ENCODE measurements at places on chromosomes 5 and 9.

- DNase-seq = no peak
Measured at GRCh38 chr5:52859628-52860027, 71.9 kb downstream of the ITGA1 start.

GRCh38 chr9:70389188-70389587 is 25.3 kb downstream of the KLF9 start:
- DNase-seq = no peak

GRCh38 chr5:63768221-63768620 is 194.0 kb downstream of the HTR1A start:
- no peak for DNase-seq

GRCh38 chr5:30357371-30357770 is 836.1 kb upstream of the CDH6 start:
- DNase-seq = no peak

- DNase-seq = no peak
Measured at GRCh38 chr5:42230839-42231238, 192.4 kb upstream of the GHR start.

DNA sequence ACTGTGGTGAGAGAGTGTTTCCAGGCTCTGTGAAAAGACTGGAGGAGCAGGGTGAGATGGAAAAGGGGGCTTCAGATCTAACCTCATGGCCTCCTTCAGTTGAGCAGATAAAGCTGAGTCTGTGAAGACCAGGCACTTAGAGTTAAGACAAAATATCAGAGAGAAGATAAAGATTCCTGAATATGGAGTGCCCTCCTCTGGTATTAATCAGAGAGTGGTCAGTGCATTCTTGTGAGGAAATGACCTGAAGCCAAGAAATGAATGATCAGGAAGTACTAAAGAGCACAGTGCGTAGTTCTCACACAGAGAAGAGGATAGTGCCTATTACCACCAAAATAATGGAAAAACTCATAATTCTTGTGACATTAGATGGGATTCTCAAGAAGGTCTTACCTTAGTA is 1417.0 kb upstream of the ACO1 start:
- DNase-seq = no peak

DNA sequence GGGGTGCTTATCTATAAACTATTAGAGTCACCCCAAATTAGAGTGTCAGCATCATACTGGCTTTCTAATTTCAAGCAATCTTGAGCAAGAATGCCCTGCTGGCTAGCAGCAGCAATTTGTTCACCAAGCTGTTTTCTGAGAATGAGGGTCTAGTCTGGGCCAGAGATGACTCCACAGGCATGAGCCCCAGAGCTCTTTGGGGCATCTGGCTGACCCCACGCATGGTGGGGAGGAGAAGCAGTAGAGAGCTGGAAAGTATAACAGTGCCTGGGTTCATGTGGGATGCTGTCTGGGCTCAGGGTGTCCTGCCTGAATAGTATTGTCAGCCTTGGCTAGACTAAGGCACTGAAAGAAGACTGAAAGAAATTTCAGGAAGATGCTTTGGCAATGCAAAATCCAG is 64.9 kb downstream of the C6 start:
- DNase-seq = no peak

GRCh38 chr5:42927730-42928129 is 112.4 kb downstream of the ANXA2R start:
- no peak for DNase-seq

- no peak for DNase-seq
Measured at GRCh38 chr5:57137401-57137800, 36.5 kb upstream of the GPBP1 start.

GRCh38 chr5:88322785-88323184 is 54.1 kb upstream of the TMEM161B start:
- DNase-seq = no peak

DNA sequence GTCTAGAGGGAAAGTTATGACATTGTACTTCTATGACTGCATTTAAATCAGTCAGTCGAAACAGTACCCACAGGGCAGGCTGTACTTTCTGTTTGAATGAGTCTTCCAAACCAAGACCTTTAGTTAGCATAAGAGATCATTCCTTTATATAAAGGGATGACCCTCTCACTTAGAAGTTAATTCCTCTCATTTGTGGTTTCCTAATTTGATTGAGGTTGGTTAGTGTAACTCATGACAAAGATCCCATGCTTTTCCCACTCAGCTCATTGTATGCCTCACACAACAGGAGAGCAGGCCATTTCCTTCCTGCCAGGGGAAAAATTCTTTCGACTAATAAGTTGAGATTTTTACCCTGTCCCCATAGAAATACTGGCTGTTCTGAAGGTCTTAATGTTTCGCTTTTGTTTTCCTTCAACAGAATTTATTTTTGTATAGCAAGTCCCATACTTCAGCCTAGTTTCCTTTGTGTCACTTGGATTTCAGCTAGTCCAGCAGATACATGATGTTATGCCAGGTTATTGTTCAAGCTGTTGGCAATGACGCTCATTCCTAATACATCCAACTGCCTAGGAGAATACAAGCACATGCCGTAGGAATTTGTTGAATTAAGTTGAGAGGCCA is 500.7 kb downstream of the SPATA31D1 start:
- DNase-seq = no peak

GRCh38 chr5:141839015-141839513 is 39.1 kb downstream of the PCDH1 start:
- DNase-seq = no peak

DNA sequence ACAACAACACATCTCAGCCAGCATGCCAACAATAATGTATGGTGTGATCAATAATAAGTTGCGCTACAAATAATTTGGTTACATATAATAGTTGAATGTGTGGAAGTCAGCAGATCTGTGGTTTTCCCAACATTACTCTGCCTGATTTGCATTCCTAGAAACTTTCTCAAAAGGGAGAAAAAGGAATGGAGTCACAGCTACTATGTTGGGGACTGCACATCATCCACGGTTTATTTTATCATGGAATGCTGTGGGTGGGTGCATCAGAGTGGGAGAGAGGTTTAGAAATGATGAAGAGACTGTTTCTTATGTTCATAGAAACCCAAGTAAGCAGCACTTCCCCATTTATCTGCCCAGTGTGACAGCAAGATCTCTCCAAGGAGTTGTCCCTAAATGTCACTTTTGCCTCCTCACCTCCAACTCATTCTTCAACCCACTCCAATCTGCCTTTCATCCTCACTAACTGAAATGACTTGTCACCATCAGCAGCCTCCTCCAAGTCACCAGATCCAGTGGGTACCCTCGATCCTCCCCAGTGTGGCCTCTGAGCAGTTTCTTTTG is 2.8 kb upstream of the SPOCK1 start:
- no peak for DNase-seq

GRCh38 chr9:3497401-3497800 is 28.4 kb downstream of the RFX3 start:
- no peak for DNase-seq

DNA sequence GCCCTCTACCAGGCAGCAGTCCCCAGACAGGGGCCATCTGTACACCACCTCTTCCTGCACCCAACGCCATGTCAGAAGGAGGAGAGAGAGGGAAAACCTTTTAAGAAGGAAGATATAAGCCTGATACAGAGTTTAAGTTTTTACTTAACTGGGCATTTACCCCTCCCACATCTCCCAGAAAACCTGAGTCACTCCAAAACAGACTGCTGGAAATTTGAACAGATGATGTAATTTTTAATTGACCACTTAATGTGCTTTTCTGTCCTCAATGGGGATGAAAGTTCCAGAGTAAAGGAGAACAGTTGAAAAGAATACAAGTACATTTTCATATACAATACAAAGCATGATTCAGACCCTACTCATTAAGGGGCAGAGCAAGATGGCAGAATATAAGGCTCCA is 63.9 kb downstream of the TTC39B start:
- no peak for DNase-seq

GRCh38 chr9:109419531-109419930 is 78.6 kb downstream of the PTPN3 start:
- DNase-seq = no peak

- no peak for DNase-seq
Measured at GRCh38 chr5:158423623-158424200, 564.8 kb upstream of the CLINT1 start.

DNA sequence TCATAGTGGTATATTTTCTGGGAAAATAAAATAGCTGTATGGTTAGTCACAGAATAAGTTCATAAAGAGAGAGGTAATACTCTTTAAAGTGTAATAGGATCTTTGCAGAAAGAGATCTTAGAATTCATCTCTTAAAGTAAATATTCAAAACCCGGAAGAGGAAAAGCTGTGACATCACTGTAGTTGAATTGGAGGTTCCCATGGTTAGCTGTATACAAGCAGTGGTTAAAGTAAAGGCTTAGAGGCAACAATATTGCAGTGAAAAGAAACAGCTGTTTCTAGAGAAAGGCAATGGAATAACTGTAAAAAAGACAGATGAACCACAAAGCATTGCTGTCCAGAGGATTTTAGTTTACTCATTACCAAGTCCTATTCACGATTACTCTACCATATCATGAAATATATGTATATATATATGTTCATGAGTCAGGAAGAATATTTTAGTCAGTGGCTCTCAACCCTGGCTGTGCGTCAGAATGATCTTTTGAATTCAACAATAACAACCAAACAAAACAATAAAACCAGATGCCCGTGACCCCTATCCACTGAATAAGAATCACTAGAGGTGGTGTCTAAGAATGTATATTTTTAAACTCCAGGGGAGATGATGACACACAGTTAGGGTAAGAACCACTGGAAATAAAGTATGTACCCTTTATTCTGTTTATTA is 4.7 kb downstream of the ERCC6L2 start:
- DNase-seq = no peak

- DNase-seq = no peak
Measured at GRCh38 chr5:98330871-98331270, 442.6 kb upstream of the RGMB start.

GRCh38 chr9:97594381-97594921 is 38.7 kb downstream of the TSTD2 start:
- no peak for DNase-seq

- no peak for DNase-seq
Measured at GRCh38 chr5:73351593-73351992, 97.0 kb downstream of the FOXD1 start.

GRCh38 chr9:89598926-89599325 is 5.9 kb upstream of the GADD45G start:
- no peak for DNase-seq

- DNase-seq = no peak
Measured at GRCh38 chr5:79454043-79454442, 59.9 kb downstream of the HOMER1 start.

DNA sequence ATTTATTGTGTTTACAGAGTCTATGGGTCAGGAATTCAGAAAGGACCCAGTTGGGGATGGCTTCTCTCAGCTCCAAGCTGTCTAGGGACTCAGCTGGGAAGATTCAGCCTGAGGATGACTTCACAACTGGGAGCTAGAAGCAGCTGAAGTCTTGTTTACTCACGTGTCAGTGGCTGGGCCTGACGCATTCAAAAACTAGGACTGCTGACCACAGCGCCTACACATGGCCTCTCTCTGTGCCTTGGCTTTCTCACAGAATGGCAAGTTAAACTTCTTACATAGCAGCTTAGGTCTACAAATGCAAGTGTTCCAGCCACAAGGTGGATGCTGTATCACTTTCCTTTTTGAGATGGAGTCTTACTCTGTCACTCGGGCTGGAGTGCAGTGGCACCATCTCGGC is 16.3 kb upstream of the PPP2CA start:
- no peak for DNase-seq

DNA sequence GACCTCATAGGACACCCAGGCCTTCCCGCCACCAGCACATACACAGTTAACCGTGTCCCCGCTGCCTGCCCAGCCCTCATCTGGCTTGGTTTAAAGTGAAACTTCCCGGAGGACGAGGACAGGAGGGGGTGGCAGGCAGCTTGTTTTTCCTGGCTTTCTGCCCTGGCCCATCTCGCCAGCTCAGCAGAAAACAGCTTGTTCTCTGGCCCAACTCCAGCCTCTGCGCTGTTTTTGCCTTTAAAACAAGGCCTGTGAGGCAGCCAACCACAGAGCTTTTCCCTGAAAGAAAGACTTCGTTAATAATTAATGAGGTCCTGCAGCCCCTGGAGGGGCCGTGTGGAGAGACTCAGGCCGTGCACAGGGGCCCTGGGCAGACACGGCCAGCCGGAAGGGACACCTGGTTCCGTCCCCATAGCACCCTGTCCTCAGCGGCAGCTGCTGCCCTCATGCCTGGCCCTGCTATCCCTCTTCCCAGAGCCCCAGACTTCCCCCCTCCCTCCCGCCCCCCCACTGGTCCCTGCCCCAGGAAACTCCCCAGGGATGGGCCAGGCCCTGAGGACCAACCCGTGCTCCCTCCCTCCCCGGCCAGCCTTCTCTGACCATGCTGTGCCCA is 108.7 kb downstream of the RXRA start:
- no peak for DNase-seq

GRCh38 chr5:134524272-134524825 is 1.1 kb upstream of the JADE2 start:
- DNase-seq = peak; percentile 56

DNA sequence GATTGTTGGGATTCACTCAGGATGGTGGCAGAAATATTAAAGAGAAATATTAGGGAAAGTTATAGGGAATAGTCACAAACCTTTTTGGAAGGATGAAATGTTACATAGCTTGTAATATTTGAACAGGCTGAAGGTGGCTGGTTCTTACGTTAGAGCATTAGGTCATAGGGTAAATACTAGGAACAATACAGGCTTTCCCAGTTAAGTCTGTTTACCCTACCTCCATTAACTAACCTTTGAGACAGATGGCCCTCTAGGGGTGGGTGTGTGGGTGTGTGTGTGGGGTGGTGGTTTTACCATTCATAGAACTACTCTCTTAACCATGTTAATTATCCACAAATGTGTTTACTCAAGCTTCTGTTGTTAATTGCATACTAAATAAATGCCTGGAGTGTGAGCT is 94.3 kb upstream of the STK32A start:
- DNase-seq = no peak

DNA sequence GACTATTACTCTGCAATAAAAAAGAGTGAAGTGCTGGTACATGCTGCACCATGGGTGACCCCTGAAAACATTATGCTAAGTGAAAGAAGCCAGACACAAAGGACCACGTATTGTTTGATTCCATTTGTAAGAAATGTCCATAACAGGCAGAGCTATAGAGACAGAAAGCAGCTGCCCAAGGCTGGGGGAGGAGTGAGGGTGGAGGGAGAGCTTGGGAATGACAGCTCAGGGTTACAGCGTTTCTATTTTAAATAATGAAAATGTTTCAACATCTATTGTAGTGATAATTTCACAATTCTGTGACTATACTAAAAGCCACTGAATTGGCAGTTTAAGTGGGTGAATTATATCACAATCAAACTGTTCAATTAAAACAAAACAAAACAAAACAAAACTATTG is 81.7 kb downstream of the MYO10 start:
- DNase-seq = no peak
